ENCODE measurements at places on chromosomes 3 and 15. TPM values are rescaled to one million over a fixed set of nuclear protein-coding genes. Genes with fewer than 3 reads are reported as not detected.

- no peak for DNase-seq
Observed at GRCh38 chr3:52221563-52222318, 3.7 kb downstream of the TLR9 start.

DNA sequence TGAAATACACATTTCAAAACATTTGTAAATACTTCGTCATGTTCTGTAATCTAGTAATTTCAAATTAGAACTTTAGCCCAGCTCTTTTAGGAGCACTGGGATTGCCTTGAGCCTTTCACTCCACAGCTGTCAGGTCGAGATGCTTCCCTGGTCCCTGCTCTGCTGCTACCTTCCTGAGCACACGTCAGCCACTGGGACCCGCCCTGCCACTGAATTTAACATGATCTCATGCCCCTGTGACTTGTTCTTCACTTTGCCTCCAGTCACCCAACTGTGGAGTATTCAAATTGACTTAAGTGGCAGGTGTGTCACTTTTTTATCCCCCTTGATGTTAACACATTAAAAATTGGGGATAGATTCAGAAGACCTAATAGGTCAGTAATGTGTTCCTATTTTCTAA, 3.3 kb downstream of the ARRDC4 start:
- DNase-seq, result no peak

GRCh38 chr3:144523396-144523795, 551.8 kb downstream of the DIPK2A start:
- DNase-seq, result no peak

- no peak for DNase-seq
Observed at GRCh38 chr15:39663704-39664250, 82.9 kb downstream of the THBS1 start.

GRCh38 chr3:97949743-97950142, 22.5 kb downstream of the RIOX2 start:
- no peak for DNase-seq

GRCh38 chr3:14275962-14276909, 97.6 kb downstream of the LSM3 start:
- no peak for DNase-seq

GRCh38 chr15:32657198-32657883, 15.8 kb downstream of the SCG5 start:
- no peak for DNase-seq

Gene SI
- polyA plus RNA-seq, result not detected
